ENCODE measurements at places on chromosomes 6 and 20.

GRCh38 chr6:121849477-121849876, 414.0 kb downstream of the GJA1 start:
- DNase-seq, result peak; percentile 56

DNA sequence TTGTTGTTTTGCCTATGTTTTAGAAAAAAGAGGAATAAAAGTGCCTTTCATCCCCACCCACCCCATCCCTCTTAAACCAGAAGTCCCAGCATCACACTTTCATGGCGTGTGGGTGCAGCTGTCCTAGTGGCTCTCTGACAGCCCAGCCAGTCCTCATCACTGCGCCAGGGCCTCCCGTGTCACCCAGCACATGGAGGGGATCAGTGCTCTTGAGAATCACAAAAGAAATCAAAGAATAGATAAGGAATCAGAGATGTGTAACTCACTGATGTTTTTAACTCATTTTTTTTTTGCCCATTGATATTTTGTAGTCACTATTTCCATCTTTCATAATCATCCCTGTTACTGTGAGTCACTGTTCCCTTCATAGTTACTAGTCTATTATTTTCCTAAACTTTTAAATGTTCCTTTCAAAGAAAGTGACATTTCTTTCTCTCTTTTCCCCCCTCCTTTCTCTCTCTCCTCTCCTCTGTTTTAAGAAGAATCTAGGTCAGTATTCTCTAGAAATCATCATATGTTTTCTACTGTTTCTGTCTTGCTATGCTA, 78.6 kb downstream of the AIG1 start:
- DNase-seq, result no peak

GRCh38 chr6:144722154-144722737, 437.1 kb downstream of the UTRN start:
- DNase-seq, result no peak

GRCh38 chr6:80440496-80441115, 334.1 kb downstream of the BCKDHB start:
- DNase-seq, result no peak

DNA sequence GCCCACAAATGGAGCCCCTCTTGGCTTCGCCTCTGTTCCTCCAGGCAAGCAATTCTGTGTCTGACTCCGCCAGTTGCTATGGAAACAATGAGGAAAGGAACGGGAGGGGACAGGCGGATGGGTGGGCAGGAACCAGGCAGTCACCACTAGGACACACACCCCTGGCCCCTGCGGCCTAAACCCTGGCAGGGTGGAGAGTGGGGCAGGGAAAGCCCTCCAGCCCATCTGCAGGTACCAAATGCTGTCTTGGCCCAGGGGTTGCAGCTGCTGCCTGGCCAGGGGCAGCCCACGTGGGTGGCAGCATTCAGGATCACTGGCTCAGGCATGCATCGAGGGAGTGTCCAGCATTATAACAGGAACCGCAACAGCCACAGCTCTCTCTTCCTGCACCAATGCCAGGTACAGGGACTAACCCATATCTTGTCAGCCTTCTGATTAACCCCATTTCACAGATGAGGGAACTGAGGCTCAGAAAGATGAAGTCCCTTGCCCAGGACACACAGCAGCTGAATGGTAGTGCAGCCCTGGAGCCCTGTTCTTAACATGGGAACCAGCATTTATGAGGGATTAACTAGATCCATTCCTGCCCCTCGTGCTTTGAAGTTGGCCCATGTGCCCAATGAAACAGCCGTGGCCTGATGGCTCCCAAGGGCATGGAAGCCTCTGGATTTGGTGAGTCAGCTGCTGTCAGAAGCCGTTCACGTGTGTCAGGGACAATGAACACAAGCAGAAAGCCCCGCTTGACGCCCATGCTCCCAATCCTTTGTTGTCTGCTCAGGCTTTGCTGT, 66.3 kb downstream of the NOL4L start:
- DNase-seq, result no peak

DNA sequence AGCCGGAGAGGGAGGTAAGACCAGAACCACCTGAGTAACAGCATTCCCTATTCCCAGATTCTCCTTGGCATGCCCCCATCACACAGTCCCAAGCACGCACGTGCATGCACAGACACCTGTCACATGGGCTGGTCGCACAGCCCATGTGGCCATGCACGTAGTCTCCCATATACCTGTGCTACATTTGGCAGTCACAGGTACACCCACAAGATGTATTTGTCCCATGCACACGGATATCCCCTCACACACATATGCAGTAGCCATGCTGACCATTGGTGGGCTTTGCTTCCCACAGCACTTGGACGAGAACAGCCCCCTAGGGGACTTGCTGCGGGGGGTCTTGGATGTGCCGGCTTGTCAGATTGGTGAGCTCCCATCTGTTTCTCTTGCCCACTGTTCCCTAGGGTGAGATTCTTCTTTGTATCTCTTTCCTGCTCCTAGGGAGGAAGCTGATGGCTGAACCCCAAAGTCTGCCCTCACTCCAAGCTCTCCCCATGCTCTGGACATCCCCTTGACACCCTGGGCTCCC, 31.9 kb downstream of the PLCG1 start:
- no peak for DNase-seq

DNA sequence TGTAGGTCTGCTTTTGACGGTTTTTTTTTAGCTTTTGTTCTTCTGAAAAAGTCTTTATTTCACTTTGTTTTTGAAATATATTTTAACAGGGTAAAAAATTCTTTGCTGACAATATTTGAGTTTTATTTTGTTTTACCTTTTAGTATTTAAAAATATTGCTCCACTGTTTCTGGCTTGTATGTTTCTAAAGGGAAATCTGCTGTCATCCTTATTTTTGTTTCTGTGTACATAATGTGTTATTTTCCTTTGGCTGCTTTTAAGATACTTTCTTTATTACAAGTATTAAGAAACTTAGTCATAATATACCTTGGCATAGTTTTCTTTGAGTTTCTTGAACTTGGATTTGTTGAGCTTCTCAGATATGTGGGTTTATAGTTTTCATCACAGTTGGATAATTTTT, 88.6 kb upstream of the SPACA1 start:
- no peak for DNase-seq

- no peak for DNase-seq
Observed at GRCh38 chr20:44405257-44405656, 49.8 kb downstream of the HNF4A start.

DNA sequence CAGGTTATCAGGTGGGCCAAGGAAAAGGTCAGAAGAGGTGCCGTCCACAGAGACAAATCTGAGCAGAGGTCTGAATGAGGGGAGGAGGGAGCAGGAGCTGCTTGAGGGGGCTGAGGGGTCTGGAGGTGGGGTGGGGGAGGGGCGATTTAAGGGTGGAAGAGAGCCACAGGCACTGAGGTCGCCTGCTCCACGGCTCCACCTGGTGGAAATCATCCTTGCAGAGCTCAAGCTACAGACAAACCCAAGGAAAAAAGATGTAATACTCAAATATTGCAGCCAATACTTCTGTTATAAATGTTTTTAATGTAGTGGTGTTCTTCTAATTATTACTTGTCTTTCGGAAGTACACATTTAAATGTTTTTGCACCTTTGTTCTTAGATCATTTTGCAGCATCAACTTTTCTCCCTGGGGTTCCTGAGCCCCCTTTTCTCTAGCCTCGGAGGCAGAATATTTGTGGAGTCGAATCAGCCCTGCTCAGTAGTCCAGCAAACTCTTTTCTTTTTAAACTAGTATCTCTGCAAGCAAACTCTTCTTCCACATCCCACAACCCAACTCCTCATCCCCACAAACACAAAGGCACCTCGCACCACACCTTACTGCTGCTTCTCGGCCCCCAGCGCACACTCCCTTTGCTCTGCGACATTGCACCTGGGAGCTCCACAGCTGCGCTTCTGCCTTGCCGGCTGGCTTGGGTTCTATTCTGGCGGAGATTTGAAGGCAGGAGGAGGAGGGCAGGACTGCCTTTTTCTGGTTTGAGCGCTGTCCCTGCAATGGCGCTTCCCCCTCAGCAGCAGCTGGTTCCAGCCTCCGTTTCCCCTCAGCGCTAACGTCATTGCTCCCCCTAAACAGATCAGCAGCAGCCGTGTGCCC, 51.0 kb upstream of the TFAP2A start:
- peak; percentile 48 for DNase-seq

DNA sequence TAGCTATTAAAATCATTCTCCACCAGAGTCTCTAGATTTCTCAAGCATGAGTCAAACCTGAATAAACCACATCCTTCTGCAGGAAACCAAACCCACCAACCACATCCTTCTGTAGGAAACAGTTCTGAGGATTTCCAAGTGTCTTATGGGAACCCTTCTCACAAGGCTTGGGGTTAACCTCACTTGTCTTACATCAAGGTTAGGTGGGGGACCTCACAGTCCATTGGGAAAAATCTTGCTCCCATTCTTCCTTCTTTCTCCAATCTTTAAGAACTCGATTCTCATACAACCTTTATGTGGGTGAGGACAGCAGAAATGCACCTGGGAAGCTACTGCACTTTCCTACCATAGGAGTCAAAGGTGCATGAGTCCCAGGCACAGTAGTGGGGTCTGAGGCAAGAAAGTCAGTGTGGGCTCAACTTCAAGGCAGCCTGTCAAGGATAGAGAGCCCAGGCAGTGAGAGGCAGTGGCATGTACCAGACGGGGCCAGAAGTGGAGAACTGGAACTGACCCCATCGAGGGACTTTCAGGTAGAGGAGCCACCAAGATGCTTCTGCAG, 114.5 kb downstream of the SLC22A3 start:
- DNase-seq, result peak; percentile 90

DNA sequence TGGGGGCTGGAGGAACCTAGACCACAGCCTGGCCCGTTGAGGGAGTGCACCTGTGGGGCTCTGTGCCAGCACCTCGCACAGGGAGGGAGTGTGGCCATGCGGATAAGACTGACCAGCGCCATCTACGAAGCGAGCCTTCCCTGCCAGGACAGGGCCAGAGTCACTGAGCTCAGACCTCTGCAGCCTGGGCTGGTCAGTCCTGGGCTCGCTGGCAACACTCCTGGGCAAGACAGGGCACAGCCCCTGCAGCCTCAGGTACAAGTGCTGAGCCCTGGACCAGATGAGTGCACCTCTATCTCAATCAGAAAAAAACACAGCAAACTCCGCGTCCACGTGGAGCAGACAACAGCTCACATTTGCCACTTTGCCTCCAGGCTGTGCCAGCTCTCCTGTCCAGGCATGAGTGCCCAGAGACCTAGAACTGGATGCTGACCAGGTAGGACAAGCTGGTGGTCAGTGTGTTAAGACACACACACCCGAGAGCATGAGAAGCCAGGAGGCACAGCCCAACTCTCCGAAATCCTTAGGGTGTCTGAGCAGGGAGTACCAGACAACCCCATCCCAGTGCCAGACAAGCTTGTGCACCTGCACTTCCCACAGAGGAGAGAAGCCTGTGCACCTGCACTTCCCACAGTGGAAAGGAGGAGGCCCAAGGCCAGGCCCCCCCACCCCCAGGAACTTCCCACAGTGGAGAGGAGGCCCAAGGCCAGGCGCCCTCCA, 4.9 kb downstream of the ARFRP1 start:
- no peak for DNase-seq

DNA sequence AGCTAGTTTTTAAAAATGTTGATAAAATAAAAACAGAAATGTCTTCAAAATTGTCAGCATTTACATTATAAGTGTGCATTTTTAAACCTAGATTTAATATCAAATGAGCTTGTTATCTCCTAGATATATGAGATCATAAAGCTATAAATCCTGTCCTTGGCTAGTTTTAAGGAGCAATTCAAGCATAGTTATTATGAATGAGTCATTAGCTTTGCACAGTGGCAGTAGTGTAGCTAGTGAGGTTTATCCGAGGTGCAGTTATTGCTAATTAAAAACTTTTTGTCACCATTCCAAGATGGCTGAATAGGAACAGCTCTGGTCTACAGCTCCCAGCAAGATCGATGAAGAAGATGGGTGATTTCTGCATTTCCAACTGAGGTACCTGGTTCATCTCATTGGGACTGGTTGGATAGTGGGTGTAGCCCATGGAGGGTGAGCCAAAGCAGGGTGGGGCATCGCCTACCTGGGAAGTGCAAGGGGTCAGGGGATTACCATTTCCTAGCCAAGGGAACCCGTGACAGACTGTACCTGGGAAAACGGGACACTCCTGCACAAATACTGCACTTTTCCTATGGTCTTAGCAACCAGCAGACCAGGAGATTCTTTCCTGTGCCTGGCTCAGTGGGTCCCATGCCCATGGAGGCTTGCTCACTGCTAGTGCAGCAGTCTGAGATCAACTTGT, 108.8 kb upstream of the SYNCRIP start:
- DNase-seq, result no peak

GRCh38 chr6:148954934-148955333, 208.1 kb downstream of the UST start:
- no peak for DNase-seq

DNA sequence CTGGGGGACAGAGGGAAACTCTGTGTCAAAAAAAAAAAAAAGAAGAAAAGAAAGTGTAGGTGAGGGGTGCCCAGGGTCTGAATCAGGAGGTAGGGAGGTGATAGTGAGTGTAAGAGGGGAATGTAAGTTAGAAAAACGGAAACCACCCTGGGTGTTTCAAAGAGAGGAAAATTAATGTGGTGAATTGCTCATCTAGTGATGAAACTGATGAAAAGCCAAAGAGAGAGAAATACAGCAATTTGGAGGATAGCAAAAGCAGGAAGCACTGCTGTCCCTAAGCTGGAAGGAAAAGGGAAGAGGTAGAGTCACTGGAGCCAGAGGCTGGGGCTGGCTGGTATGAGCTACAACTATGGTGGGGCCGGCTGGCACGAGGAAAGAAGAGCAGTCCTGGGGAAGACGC, 85.0 kb upstream of the CEP85L start:
- DNase-seq, result no peak

DNA sequence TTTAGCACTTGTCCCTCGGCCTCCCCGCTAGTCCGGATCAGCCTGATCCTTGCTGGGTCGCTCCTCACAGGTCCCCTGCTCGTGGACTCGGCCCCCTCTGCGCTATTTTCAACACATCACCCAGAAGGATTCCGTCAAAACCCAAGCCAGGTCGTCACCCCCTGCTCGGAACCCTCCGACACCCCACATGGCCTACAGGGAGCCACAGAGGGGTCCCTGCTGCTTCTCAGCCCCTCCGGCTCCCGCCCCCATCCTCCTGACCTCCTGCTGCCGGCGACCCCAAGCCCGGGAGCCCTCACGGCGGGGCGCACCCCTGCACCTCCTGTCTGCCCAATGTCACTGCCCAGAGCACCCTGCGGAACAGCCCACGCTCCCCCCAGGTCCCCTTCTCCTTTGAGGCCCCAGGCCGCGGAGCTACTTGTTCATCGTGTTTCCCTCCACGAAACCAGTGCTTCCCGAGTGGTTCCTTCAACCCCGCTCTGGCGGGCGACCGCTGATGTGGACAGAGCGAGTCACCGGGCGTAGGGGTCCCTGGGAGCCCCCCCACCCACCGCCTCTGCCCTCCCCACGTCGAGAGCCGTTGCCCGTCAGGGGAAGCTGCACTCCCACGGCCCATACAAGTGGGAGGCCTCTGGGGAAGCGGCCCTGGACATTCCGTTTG, 638 bp upstream of the MYL9 start:
- no peak for DNase-seq

DNA sequence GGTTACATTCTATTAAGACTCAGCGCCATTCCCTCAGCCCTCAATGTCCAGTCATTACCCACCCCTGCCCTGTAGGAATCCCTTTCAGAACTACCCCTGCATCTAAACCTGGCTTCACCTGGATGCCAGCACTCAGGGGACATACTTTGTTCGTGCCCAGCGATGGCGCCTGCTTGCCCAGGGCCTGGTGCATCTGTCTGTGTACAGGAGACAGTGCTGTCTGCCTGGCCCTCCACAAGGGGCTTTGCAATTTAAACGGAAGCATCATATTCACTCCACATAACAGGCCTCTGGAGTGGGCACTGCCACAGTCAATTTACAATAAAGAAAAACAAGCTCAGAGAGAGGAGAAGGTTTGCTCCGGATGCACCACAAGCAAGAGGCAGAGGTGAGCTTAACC, 4.6 kb downstream of the RSPO4 start:
- no peak for DNase-seq

- DNase-seq, result no peak
Observed at GRCh38 chr20:47686545-47686944, 98.7 kb downstream of the SULF2 start.

GRCh38 chr6:161067749-161068148, 76.2 kb downstream of the MAP3K4 start:
- DNase-seq, result no peak

All from activated CD8-positive, alpha-beta T cell treated with anti-CD3 and anti-CD28 coated beads, Interleukin-2, amount 10 ng/mL, durations not matched to agents 7 days and 5 days (primary cell).